M059J (cell line): ENCODE measurements at places on chromosomes 6 and 20. TPM values are rescaled to one million over a fixed set of nuclear protein-coding genes. Genes with fewer than 3 reads are reported as not detected.

FAM83D gene
- total RNA-seq: 102 and 121 TPM in 2 replicates

GRCh38 chr6:53811082-53811481 lies 16.3 kb downstream of the LRRC1 start:
- peak; percentile 76 for DNase-seq

DNA sequence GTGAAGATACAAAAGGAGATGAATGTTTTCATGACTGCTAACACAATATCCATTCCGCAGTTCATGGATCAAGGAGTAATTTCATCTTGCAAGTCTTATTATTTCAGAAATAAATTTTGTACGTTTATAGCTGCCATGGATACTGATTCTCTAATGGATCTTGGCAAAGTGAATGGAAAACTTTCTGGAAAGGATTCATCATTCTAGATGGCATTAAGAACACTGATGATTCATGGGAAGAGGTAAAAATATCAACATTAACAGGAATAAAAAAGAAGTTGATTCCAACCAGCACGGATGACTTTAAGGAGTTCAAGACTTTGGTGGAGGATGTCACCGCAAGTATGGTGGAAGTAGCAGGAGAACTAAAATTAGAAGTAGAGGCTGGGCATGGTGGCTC lies 2.8 kb downstream of the HUS1B start:
- peak; percentile 22 for DNase-seq

DNA sequence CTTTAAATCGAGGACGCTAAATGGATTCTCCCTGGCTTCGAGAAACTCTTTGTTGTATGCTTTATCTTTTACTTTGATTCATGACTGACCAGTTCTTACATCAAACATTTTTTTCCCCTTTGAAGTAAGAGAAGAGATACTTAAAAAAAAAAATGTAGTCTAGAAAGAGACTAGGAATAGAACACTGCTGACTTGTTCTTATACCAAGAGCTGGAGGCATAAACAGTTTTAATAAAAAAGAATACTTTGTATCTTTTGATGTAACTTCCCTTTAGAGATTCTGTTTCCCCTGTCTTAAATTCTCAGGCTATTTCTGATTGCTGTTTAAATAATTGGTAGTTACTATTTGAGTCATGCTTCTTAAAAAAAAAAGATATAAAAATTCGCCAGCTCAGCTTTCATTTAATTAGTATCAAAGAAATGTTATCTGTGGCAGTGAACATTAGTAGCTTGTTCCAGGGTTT lies 4.8 kb downstream of the ASXL1 start:
- no peak for DNase-seq

GRCh38 chr20:35541118-35541782 lies 628 bp upstream of the ERGIC3 start:
- DNase-seq: no peak

- DNase-seq: no peak
Observed at GRCh38 chr20:32271620-32272019, 5.8 kb upstream of the KIF3B start.

- no peak for DNase-seq
Observed at GRCh38 chr6:13261464-13261994, 66.8 kb downstream of the TBC1D7 start.

RSPO4 gene
- total RNA-seq: not detected in 2 replicates

DNA sequence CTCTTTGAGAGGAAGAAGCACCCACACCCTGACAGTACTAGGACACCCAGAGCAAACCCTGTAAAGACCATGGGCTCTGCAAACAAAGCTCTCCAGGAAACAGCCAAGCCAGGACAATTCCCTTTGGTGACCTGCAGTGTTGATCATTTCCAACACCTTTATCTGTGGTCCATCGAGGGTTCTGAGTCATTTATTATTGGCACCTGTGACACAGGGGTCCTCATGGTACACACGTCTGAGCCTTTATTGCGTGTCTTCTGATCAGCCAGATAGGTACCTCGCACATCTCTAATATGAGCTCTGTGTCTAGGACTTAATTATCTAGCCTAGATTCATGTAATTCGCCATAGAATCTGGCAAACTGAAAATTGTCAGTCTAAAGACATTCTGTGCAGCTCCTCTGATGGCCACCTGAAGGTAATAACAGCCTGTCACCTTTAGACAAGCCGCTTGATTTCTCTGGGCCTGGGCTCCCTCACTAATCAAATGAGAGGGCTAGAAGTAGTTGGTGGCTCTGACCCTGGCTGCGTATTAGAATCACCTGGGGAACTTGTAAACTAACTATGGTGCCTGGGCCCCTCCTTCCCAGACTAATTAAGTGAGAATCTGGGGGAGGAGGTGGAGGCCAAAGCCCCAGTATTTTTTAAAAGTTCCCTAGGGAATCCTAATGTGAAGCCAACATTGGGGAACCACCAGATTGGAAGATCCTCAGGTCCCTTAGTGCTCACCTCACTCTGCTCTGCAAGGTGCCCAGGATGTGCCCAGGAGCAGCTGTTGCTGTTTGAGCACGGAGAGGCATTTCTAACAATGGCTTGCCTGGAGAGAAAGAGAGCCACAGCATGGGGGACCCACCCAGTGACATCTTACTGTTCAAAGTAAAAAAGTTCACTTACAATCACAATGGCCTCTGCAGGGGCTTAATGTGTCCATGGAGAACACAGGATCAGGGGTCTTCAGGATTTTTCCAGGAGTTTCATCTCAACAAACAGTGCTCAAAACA lies 122.0 kb upstream of the ARID1B start:
- DNase-seq: no peak

DNA sequence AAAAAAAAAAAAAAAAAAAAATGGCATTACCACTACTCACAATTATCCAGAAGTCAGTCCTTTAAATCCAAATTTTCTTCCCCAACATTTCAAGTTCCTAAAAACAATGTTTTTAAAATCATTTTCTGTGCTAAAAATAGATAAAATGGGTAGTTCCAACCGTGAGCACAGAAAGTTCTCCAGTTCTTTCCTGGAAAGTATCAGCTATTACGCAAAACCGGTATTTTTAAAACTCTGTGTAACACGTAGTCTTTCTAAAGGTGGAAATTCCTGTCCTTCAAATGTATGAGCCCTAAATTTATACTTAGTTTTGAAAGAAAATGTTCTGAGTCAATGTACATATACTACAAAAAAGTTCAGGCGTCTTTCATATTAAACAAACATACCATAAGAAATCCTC lies 83.5 kb upstream of the SCAF8 start:
- no peak for DNase-seq

MRPL2 gene
- total RNA-seq: 43.4 and 55.4 TPM in 2 replicates

GRCh38 chr20:58099956-58100730 lies 128.3 kb downstream of the ANKRD60 start:
- no peak for DNase-seq

GRCh38 chr6:130215526-130215925 lies 7.2 kb downstream of the SAMD3 start:
- DNase-seq: no peak

- no peak for DNase-seq
Observed at GRCh38 chr6:31548544-31548873, 1.1 kb downstream of the NFKBIL1 start.

- peak; percentile 68 for DNase-seq
Observed at GRCh38 chr6:149389509-149390297, 10.4 kb upstream of the SUMO4 start.

GRCh38 chr6:105601541-105602236 lies 198.8 kb upstream of the PREP start:
- peak; percentile 95 for DNase-seq

MAK gene
- 0.20 and 0.44 TPM in 2 replicates for total RNA-seq

FAM50B gene
- total RNA-seq: 1.0 and 1.2 TPM in 2 replicates

LRRC1 gene
- total RNA-seq: 13.0 and 18.4 TPM in 2 replicates

DNA sequence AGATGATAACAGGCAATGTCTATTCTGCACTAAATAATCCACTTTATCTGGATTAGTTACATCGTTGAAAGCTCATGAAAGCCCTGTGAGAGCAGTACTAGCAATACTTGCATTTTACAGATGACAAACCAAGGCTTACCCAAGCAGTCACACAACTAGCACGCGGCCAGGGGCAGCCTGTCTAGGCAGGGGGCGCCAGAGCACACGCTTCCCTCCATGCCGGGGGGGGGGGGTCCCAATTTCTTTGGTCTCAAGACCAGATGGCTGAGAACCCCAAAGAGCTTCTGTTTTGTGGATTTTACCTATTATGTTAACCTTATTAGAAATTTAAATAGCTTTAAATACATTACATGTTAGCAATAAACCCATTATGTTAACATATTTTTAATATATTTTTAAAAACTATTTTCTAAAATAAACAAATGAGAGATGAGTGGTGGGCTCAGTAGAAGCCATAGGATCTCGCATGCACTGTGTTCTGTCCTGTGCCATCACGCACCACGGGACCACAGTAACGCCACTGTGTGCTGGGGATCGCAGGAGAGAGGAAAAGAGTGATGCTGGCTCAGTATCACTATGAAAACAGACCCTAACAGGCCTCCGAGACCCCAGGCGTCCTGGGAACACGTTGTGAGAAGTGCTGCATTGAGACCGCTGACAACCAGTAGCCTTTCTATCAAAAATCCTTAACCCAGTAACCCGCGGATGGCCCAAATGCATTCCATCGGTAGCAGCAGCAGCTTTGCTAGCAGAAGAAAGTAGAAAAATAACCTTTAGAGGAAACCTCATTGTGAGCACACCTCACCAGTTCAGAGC lies 5.3 kb upstream of the PRR18 start:
- peak; percentile 9 for DNase-seq

GRCh38 chr6:93213028-93213427 lies 206.3 kb downstream of the EPHA7 start:
- no peak for DNase-seq
